Stimulated activated CD8-positive, alpha-beta memory T cell treated with anti-CD3 and anti-CD28 coated beads, Interleukin-15, amount 100 ng/mL, for 4 hours (primary cell): ENCODE measurements at places on chromosomes 1 and 21.

- no peak for DNase-seq
Measured at GRCh38 chr1:209389258-209389657, 194.3 kb upstream of the CAMK1G start.

DNA sequence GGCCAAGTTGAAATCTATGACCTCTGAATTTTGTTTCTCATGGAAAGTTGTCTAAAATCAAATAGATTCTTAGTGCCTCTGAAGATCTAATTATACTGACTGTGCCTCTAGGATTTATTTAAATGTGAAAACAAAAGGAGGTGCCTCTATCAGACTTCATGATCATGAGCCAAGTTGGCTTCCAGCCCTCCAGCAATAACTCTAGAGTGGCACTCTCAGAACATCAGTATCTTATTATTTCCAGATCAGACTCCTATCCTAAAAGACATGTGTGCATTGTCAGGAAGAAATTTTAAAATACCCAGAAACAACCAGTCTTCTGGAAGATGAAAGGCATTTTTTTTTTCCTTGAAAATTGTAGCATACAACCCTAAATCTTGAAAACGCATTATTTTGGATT, 368.0 kb downstream of the PDE4B start:
- no peak for DNase-seq

DNA sequence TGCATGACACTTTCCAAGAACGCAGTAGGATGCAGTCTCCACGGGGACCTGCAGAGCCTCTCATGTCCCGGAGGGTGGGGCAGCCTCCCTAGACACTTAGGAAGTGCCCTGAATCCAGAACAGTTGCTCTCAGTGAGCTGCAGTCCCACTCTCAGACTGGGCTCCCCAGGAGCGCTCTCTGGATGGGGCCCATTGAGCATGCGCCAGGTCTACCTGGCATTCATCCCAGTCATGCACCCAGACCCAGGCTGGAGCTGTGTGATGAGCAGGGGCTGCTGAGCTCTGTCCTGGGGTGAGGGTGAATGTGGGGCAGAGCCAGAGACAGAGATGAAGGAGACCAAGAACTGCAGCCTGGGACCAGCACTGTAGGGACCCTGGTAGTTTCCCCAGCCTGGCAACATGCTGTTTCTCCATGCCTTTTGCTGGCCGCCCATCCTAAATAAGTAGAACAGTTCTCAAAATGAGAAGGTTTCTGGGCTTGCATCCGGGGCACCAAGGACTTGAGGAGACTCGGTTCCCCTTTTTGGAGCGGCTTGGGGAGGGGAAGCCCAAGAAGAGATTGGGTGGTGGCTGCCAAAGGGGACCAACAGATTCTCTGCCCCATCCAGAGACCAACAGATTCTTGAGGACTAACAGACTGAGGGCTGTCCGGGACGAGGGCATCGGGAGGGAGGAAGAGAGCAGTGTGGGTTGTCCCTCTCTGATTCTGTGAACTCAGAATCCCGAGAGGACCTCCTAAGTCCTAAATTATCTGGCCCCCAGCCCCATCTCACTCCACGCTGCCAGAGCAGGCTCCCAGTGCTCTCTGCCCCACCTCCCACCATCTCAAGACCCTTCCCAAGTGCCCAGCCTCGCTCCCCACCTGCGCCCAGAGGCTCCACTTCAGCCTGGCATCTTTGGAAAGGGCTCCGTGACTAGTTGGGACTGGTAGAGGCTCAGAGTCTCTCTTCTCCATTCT, 1.0 kb upstream of the PGLYRP4 start:
- no peak for DNase-seq

DNA sequence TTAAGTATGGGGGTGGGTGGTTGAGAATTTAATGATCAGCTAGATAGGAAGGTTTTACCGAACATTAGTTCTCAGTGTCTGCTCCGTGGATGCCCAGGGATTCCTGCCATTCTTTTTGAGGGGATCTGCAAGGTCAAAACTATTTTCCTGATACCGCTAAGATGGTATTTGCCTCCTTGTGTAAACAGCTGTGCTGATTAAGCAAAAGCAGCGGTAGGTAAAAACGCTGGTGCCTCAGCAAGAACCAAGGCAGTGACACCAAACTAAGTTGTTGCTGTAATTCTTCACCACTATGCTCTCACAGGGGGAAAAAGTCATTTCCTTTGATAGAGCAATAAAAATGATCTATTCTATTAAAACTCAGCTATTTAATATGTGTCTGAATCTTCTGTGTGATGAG, 229.0 kb downstream of the FMN2 start:
- DNase-seq = no peak

DNA sequence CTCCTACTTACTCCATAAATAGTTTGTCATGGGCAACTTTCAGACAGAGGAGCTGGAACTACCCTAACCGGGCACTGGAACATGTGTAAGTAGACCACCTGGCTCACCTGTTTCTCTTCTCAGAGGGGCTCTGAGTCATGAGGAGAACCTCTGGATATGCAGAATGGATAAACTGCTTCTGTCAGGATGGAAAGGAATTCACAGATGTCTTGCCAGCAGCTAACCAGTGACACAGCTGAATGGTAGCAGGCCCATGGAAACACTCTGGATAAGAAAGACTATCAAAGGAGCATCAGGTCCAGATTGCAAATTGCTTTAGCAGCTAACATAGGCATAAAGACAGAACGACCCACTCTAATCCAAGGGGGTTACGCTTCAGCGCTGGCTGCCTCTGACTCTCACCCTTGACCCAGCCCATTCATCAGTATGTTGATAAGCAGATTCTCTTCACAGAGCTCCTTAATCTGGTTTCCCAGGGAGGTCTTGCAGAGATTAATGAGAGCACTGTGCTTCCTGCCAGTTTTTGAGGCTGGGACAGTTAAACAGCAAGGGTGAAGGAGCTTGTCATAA, 54.2 kb downstream of the HIVEP3 start:
- no peak for DNase-seq

DNA sequence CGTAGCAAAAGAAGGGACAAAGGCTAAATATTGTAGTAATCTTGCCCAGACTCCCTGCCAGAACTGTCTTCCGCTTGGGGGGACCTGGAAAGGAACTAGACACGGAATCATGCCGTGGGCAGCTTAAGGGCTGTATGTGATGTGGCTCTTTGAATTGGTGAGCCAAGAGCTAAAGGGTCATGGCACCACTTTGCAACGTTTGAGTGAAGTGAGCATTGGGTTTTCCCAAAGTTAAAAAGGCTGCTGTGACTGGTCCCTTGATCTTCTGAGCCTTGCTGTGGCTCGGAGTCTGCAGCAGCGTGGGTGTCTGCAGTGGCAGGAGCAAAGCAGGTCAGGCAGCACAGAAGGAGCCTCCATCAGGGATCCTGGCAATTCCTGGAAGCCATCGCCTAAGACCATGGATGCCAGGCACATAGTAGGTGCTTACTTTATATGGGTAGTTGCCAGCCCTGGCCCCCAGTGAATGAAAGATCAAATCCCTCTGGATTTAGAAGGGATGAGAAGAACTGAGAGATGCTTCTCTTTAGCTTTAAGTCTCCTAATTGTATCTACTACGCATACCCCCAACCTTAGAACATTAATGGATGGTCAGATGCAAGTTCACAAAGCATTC, 1.8 kb downstream of the SMYD2 start:
- DNase-seq = no peak

DNA sequence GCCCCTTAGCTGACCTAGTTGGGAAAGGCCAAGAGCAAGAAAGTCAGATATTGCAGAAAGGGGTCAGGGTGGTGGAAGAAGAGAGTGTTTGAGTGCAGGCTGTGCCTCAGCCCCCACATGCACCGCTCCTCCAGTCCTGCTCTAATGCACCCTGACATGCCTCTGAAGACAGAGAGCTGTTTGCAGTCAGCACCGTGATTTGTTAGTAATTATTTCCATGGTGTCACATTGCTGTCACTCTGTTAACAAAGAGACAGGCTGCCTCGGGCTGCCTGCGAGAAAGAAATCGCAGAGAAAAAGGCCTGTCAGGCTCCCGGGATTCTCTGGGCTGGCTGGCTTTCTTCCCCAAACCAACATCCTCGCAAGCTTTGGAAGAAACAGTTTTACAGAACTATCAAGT, 58.3 kb downstream of the ERI3 start:
- DNase-seq = no peak

GRCh38 chr1:46489638-46490405, at the start of gene DMBX1:
TSS of gene DMBX1 (plus strand) at chr1:46489836. CDS start at chr1:46507011, 17,175 bp downstream.
- DNase-seq = no peak

DNA sequence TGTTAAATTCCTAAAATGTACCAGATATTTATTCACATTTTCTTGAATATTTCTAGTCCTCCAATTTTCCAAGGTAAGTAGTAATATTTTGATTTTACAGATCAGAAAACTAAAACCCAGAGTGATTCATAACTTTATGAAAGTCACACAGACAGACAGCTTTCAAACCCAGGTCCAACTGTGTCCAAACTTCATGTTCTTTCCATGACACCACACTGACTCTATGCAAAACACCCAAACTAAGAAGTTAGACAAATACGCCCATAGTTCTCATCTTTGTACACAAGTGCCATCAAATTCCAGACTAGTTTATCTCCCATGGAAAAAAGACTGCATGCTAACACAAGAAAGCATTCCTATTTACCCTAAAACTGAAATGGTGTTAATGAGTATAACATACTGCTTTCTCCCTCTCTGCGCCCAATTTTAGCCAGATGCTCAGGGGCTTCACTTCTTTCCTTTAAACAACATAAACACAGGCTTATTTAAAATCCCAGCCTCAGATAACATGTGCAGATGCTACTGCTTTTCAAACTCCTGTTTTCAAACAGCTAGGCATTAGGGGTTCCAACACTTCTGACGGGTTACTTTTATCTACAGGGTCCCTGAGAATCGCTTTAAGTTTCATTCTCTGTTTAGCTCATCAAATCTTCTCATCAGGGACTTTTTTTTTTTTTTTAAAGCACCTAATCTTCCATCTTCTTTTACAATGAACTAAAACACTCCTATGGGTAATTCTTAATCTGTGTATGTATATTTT, 44.6 kb downstream of the WASF2 start:
- DNase-seq = no peak

- DNase-seq = no peak
Measured at GRCh38 chr1:21344750-21345443, 54.6 kb upstream of the ECE1 start.

DNA sequence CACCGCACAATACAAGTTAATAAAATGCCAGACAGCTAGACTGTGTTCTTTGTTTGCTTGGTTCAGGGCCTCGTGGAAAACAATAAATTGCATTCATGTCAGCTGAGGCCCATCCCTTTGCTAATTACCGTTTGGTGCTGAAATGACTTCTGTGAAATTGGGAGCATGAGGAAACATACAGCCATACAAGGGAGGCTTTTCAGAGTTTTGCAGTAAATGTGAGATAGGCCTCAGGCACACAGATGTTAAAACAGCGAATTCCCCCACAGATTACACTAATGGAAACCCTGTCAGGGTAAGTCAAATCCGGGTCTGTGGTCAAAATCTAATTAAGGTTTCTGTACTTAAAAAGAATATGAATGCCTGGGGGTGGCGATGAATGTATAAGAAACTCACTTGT, 173.5 kb upstream of the LMO4 start:
- no peak for DNase-seq

GRCh38 chr1:171457412-171457811, 27.9 kb upstream of the PRRC2C start:
- no peak for DNase-seq

- no peak for DNase-seq
Measured at GRCh38 chr1:29355375-29355774, 119.1 kb downstream of the PTPRU start.

DNA sequence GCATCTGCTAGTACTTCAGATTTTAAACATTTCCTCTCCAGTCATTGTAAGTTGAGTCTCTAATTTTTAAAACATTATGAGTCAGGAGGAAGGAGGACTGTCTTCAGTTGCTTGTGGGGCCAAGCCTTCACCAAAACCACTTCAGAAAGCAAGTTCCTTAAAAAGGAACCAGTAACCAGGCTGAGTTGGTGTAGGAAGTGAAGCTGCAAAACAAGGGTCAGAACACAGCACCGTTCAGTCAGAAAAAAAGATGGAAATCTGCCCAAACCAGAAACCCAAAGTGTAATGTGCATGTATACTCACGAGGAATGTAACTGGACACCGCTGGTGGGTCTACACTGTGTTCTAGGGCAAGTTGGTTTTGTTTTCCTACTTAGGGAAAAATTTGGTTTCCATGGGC, 402.1 kb downstream of the SETD4 start:
- no peak for DNase-seq

DNA sequence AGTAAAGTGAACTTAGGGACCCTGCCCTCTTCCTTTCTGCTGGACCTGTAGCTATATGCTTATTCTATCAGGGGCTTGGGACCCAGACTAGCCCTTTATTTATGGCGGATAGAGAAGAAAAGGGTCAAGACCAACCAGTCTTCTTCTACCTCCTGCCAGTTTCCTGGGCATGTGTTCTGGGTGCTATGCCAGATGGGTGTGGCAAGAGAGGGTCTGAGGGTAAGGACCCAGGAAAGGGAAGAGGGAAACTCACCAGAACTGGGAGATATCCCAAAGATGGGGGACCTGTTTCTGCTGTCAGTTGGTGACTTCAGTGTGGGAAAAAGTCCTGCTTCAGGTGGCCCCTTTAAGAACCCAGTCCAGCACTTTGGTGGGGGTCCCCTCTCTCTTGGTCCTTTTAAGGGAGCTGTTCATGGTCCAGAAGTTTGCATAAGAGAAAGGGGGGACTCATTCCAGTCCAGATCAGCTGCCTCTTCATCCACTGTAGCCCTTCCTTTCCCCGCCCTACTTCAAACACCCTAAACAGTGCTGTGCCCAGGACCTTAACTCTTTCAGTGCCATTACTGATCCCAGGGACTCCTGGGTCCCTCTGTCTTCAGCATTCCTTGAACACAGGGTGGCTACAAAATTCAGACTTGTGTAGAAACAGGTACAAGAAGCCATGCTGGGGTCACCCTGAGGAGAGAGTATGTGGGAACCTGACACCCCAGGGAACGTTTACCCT, 18.4 kb downstream of the SSR2 start:
- no peak for DNase-seq

DNA sequence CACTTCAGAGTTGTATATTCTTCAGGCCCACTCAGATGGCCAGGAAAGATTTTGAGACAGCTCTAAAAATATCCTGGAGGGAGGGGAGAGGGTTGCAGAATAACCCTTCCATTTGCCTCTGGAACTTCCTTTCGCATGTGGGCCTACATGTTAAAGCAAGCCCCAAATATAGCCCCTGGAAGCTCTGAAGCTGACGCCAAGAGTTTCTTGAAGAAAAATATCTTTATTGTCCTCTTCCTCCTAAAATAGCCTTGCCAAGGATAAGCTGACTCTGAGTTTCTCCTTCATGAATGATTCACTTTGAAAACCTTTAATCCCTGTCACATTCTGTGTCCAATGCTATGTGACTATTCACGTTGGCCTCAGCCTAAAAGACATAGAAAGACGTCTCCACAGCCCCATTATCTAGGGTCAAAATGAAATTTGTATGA, 6.4 kb downstream of the C1orf116 start:
- DNase-seq = no peak
